Muscle of arm (tissue), 14 donors: ENCODE measurements at places on chromosomes 5 and 9. TPM values are rescaled to one million over a fixed set of nuclear protein-coding genes. Genes with fewer than 3 reads are reported as not detected.

DNA sequence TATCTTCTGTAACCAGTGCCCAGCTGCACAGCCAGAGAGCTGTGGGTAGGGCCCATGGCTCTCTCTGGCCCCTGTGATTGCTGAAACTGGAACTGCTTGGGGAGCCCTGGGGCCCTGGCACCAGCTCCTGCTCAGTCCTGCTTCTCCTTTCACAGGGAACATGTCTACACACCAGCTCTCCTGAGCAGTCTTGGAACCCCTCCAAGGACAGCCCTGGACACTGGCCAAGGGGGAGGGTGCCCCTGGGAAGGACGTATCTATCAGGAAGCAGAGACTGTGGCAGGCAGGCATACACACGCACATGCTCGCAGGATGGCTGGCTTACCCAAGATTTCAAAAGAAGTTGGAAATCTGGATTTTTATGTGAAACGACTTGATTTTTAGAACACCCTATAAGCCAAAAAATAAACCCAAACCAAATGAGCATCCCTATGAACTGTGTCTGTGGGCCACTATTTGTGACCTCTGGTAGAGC, 8.8 kb upstream of the TRAF1 start:
- peak; percentile 86 for DNase-seq

DNA sequence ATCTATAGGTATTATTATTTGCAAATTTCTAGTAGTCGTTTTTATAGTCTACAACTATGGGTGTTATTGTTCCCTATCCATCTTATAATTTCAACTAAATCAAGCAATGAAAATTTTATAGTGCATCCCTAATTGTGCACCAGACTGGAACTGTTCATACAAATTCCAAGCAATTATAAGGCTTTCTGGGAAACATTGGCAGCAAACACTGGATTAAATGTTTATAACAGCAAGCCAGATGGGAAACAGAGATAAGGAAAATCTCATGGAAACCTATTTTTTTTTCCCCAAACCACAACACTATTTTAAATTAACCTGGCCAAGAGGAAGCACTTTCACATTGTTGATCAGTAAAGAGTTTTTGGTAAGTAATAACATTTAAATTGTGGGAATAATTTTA, 524.3 kb downstream of the RASEF start:
- no peak for DNase-seq

GRCh38 chr5:177523711-177524538, 7.2 kb upstream of the DDX41 start:
- no peak for DNase-seq

DNA sequence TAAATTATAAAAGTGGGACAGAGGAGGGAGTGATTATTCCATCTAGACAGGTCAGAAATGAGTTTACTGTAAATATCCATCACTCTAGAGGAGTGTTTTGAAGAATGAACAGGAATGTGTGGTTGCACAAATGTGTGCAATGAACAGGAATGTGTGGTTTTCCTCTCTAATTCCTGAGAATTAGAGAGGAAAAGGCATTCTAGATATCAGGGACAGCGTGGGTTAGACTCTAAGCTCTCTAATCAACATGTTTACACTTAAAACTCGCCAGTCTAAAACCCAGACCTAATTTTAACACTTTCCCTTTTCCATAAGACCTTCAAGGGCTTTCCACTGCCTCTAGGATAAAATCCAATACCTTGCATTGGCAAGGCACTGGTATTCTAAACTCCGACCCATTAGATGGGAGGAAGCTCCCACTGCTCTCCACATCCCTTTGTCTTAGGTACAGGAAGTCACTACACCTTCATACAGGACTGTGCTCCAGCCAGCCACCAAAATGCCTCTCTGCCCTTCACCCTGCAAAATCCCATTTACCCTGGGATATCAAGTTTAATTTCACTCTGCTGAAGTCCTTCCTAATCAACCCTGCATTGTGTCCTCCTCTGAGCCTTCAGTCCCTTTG, 67.9 kb downstream of the NFIB start:
- no peak for DNase-seq

GRCh38 chr5:135537271-135537670, 1.5 kb upstream of the NEUROG1 start:
- DNase-seq = no peak

GRCh38 chr5:137901011-137901817, 12.0 kb downstream of the PKD2L2 start:
- no peak for DNase-seq

HAND1 gene
- not detected for polyA plus RNA-seq

CATSPER3 gene
- 0.59 TPM for polyA plus RNA-seq

SHOC1 gene
- polyA plus RNA-seq = 0.15 TPM
